Activated CD8-positive, alpha-beta memory T cell treated with anti-CD3 and anti-CD28 coated beads for 4 hours (primary cell): ENCODE measurements at places on chromosomes 3 and 15.

DNA sequence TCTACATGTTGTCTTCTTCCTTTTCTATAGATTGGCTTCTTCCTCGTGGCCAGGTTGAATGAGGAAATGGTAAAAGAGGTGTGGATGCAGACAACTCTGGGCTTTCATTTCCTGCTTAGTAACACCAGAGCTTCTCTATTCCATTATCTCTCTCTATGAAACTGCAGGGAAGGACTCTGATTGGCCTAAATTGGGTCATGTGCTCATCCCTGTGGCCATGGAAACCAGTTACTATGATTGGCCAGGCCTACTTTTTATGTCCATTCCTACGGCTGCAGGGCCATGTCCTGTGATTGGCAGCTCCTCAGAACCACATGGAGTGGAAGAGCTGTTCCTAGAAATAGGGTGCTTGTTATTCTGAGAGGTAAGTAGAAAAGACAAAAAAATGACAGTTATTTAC lies 486.9 kb upstream of the ADAMTS9 start:
- no peak for DNase-seq

GRCh38 chr3:172530566-172530965 lies 7.3 kb upstream of the TNFSF10 start:
- DNase-seq = no peak

- no peak for DNase-seq
These were observed 53.1 kb downstream of the SLC4A7 start for GRCh38 chr3:27431116-27431515.

DNA sequence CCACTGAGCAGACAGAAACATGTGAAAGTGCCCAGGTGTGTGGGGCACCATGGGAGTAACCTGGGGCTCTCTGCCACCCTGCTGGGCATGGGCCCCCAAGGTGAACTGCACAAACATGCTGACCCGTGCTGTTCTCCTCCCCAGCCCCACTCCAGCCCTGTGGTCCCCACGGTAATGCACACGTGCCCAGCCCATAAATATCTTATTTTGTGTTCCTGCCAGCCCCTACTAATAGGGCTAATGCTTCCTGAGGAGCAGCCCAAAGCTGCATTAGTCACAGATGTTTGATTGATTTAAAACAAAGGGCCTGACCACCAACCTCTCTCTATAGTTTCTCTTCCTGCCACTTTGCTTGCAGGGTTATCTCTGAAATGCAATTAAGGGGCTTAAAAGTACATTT lies 95.4 kb downstream of the ABHD5 start:
- no peak for DNase-seq

DNA sequence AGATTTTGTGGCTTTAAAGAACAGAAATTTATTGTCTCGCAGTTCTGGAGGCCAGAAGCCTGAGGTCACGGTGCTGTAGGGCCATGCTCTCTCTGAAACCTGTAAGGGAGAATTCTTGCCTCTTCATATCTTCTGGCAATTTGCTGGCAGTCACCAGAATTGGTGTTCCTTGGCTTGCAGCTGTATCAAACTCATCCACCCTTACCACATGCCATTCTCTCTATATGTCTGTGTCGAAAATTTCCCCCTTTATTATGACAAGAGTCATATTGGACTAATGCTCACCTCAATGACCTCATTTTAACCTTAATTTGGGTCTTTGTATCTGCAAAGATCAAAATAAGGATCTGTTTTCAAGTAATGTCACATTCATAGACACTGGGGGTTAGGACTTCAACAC lies 266.7 kb downstream of the IL20RB start:
- DNase-seq = no peak

GRCh38 chr3:115074502-115074901 lies 72.6 kb downstream of the ZBTB20 start:
- DNase-seq = no peak

GRCh38 chr3:10956986-10957385 lies 35.6 kb upstream of the SLC6A1 start:
- no peak for DNase-seq

- no peak for DNase-seq
These were observed 142.2 kb downstream of the ALDH1A2 start for GRCh38 chr15:57923306-57923705.

DNA sequence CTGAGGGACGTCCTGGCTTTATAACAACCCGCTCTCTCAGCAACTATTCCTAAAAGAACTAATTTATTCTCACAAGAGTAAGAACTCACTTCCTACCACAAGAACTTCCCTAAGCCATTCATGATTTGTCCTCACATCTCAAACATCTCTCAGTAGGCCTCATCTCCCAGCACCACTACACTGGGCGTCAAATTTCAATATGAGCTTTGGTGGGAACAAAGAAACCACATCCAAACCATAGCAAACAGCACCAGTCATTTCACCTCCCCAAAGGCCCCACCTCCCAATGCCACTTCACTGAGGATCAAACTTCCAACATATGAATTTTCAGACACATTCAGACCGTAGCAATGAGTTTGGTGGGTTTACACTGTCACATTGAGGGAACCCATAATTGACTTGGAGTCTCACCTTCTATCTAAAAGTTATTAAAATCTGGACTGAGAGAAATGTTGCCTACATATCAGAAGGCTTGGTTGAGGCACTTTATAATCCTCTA lies 116.4 kb upstream of the AGBL1 start:
- no peak for DNase-seq
